NCI-H2171 treated with DMSO at 0.1 percent for 48 hours (cell line): ENCODE measurements at places on chromosomes 11 and 22.

DNA sequence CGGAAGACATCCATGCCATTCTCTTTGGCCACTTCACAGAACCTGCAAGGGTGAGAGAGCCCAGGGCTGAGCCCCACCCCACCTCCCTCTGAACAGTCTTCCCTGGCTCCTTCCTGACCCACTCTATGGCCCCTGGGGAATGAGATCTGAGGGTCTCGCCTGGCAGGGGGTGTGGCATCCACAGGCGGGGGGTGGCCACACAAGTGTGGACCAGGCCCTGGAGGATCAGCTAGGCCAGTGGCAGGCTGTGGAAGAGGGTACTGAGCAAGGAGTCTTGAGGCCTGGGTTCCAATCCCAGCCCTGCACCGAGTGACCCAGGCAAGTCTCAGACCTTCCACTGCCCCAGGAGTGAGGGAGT, 5.6 kb upstream of the LRFN4 start:
- DNase-seq = no peak

- no peak for DNase-seq
These were observed 172.0 kb upstream of the MTMR2 start for GRCh38 chr11:96095884-96096303.

GRCh38 chr22:42343531-42344081, 73.2 kb upstream of the TCF20 start:
- peak; percentile 66 for DNase-seq

DNA sequence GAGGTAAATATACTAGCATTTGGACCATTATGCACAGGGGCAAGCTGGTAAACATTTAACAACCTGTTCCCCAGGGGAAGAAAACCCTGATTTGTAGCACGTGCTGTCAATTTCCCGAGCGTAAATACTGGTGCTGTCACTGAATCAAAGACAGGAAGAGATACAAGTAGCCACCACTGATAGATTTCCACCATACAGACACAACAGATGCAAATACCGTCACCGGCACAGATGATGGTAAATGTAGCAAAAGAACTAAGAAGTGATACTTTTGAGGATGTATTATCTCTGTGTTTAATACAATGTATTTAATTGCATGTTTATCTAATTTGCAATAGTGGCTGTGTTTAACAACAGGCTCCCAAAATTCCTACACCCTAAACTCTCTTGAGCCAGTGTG, 39.6 kb downstream of the SHISAL1 start:
- DNase-seq = peak; percentile 46
